ENCODE measurements at places on chromosomes 2 and 18.

GRCh38 chr2:156695595-156695994 is 259.4 kb downstream of the GPD2 start:
- no peak for DNase-seq

DNA sequence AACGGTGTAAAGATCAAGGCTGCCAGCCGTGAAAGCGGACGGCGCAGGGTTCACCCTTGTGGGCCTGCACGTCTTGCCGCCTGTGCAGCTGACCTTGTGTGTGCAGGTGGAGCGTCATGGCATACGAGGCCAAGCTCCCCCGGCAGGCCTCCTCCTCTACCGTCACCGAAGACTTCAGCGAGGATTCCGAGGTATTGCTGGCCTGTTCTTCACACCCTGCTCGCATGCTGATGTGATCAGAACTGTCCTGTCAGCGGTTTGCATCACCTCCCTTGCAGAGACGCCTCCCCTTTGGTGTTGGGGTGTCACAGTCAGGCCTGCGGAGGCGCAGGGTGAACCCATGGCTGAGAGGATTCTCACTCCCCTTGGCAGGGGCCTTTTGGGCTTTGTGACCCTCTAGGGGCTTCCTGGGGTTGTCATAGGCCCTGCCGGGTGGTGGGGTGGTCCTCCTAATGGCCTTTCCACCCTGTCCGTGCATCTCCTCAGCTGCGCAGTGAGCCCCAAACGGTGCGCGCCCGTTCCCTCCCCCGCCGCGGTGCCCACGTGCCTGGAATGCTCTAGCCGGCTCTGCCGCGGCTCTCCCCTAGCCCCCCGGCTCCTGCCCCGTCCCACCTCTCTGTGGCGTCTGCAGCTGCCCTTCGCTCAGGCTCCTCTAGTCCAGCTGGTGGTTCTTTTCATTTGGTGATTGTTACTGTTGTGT is 92.5 kb downstream of the DGKD start:
- no peak for DNase-seq

- no peak for DNase-seq
Measured at GRCh38 chr2:239575931-239576445, 175.2 kb upstream of the HDAC4 start.

GRCh38 chr2:233801357-233802131 is 23.4 kb downstream of the MROH2A start:
- no peak for DNase-seq

- DNase-seq = no peak
Measured at GRCh38 chr2:39152504-39152903, 31.7 kb upstream of the SOS1 start.

- DNase-seq = no peak
Measured at GRCh38 chr18:40473221-40474029, 1481.6 kb upstream of the PIK3C3 start.

- no peak for DNase-seq
Measured at GRCh38 chr18:48039769-48040215, 109.3 kb upstream of the SMAD2 start.

GRCh38 chr2:204140246-204140645 is 203.7 kb downstream of the ICOS start:
- DNase-seq = no peak

- peak; percentile 55 for DNase-seq
Measured at GRCh38 chr2:204681412-204681811, 136.1 kb downstream of the PARD3B start.

- peak; percentile 76 for DNase-seq
Measured at GRCh38 chr18:41378598-41378997, 576.4 kb upstream of the PIK3C3 start.

DNA sequence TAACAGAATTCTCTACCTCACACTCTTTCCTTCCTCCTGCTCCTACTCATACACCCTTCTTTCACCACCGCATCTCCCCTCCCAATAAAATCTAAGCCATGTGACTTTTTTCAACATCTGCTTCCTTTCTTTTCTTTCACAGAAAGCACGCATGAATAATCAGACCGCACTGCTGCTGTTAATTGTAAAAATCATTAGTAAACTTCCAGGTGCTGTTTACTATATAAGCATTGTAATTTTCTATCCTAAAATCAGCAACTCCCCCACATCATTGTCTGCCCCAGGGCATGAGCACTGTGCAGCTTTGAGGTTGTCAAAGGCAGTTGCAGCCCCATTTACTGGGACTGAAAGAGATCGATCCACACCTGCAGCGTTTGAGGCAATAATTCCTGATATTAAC is 782.6 kb upstream of the ID2 start:
- DNase-seq = no peak

DNA sequence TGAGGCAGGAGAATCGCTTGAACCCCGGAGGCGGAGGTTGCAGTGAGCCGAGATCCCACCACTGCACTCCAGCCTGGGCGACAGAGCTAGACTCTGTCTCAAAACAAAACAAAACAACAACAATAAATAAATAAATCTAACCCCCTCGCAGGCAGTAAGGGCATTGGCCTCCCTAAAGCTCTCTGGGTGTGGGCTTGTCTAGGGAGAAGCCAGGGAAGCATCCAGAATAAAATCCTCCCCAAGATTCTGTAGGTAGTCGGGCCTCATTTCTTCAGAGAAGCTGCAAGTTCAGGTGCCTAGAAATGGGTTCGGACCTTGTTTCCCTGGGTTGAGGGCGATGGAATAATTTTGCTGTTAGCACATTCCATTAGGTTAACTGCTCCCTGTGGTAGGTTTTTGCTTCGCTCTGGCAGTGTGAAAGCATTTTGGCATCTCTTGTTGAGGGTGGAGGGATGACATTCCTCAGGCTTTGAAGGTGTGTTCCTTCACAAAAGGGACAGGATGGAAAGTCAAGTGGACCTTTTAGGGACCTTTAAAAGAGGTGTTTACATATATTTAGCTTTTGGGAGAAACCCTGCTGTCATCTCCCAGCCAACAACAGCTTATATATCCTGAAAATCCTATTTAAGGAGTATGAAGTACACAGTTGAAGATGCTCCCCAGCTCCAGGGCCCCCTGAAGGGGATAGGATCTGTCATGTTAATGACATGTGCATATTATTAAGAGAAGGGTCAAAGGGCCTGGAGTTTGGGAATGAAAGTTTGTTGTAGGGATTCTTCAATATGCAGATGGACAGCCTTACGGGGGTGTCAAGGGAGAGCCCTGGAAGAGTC is 17.7 kb downstream of the MYCN start:
- DNase-seq = no peak

DNA sequence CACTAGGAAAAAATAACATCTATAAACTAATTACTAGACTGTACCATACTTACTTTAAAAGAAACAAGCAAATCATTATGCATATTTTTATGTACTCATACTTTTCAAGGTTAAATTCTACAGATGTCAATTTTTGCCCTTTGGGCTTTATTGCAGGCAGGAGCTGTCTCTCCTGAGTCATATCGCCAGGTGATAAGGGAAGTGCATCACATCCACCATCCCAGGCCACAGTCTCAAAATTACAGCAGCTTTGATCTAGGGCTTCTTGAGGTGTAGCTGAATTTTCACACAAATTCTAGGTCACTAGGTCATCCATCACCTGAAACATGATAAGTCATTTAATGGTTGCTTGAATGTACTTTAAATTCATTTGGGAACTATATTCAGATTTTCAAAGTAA is 38.4 kb upstream of the FRZB start:
- no peak for DNase-seq

- DNase-seq = no peak
Measured at GRCh38 chr2:232349946-232350635, 28.5 kb upstream of the ALPP start.

DNA sequence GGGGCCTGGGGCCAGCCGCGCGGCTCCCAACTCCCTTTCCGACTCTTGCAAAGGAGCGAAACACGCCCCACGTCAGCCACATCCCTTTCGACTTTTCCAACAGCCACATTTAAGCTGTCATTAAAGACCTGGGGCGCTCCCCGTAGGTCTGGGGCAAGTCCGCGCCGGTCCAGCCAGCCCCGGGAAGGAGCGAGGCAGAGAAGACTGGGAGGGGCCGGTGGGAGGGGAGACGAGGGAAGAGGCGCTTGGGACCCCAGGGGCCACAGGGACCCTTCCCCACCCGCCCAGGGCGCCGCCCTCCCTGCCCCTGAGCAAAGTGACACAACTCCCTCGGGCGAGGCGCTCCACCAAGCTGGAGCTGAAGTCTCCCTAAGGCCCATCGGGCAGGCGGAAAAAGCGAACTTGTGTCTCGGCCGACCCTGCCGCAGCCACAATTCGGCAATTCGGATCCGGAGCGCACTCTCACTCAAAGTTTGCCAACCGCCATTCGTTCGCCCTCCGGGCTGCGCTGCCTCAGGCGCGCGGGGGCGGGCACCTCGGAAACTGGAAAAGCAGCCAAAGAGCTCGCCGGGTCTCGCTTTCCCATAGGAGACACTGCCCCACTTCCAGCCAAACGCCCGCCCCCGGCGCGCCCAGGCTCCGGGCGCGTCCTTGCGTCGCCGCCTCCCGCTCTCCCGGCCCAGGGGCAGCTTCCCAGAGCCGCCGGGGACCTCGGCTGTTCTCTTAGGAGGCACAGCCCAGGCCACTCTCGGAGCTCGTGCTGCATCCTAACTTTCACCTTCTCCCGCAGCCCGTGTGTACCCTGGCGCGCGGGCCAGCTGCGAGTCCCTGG is 1.1 kb upstream of the KCTD1 start:
- DNase-seq = peak; percentile 77

DNA sequence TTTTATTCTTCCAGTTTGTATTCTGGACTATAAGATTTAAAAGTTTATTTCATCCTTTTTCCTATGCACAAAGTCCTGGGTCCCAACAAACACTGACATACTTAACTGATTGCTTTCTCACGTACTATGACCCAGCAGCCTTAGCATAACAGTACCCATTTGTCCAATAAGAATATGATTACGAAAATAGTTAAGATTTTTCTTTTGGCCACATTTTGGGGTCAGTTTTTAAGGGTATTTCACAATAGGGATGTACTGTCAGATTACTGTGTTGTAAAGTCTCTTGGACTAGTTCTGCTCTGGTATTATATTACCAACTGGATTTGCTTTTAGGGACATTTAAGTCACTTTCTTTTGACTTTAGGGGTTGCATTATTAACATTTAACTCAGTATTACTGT is 46.1 kb downstream of the TTC39C start:
- DNase-seq = peak; percentile 82

GRCh38 chr2:29987146-29987545 is 65.8 kb upstream of the ALK start:
- no peak for DNase-seq

GRCh38 chr2:77746780-77747179 is 224.6 kb upstream of the LRRTM4 start:
- no peak for DNase-seq

- DNase-seq = no peak
Measured at GRCh38 chr18:27778925-27779324, 398.0 kb downstream of the CDH2 start.

- peak; percentile 98 for DNase-seq
Measured at GRCh38 chr2:165440367-165440766, 29.1 kb upstream of the CSRNP3 start.

DNA sequence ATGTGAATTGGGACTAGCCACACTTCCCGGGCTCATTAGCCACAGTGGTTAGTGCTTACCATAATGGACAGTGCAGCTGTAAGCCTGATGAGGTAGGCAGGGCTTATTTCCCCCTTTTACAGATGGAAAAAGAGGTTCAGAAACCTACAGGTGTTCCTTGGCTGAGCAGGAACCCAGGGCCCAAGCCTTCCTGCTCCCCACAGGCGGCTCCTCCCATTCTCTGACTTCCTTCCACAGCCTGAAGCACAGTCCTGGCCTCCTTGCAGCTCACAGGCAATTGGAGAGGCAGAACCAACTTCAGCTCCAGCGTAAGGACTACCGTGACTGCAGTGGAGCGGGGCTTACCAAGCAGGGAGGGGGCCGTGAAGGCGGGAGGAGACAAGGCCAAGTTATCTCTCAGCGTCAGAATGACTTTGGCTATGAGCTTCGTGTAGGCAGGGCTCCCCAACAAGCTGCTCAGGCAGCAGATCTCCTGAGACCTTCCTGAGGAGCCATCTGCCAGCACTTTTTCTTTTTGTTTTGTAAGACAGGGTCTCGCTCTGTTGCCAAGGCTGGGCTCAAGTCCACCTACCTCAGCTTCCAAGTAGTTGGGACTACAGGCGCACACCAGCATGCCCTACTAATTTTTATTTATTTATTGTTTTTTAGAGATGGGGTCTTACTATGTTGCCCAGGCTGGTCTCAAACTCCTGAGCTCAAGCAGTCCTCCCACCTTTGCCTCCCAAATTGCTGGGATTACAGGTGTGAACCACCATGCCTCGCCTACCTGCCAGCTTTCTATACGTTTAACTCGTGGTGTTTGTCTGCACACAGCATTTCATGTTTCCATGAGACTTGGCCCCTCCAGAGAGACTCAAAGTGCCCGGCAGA is 34.2 kb upstream of the NT5DC4 start:
- DNase-seq = no peak

DNA sequence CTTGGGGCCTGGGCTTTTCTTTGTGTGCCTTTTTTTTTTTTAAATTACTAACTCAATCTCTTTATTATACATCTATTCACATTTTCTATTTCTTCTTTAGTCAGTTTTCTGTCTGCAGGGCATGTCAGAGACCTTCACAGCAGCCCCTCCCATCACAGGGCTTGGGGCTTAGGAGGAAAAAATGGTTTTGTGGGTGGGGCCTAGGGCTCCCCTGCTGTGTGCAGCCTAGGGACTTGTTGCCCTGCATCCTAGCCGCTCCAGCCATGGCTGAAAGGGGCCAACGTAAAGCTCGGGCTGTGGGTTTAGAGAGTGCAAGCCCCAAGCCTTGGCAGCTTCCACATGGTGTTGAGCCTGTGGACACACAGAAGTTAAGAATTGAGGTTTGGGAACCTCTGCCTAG is 13.8 kb downstream of the ZSCAN30 start:
- no peak for DNase-seq

DNA sequence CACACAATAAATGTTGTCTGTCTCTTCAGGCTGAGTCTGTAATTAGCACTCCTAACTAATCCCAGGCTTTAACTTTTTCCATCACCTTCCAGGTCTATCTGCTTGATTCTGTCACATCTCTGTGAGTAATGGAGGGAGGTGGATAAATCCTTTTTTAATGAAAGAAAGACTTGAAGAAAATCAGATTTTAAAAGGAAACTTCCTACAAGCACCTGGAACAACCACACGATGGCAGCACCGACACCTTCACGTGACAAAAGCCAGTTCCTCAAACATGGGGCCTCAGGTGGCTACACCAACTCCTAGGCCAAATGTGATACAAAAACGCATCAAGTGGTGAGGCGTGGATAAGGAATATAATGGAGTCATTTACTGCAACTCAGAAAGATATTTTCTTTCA is 41.8 kb downstream of the TGFBRAP1 start:
- peak; percentile 49 for DNase-seq

- peak; percentile 75 for DNase-seq
Measured at GRCh38 chr2:181077128-181077709, 96.8 kb downstream of the UBE2E3 start.

GRCh38 chr2:215635788-215636139 is 199.9 kb upstream of the FN1 start:
- no peak for DNase-seq

Data from adipocyte (in vitro differentiated cells).